ENCODE measurements at places on chromosomes 7 and 10.

DNA sequence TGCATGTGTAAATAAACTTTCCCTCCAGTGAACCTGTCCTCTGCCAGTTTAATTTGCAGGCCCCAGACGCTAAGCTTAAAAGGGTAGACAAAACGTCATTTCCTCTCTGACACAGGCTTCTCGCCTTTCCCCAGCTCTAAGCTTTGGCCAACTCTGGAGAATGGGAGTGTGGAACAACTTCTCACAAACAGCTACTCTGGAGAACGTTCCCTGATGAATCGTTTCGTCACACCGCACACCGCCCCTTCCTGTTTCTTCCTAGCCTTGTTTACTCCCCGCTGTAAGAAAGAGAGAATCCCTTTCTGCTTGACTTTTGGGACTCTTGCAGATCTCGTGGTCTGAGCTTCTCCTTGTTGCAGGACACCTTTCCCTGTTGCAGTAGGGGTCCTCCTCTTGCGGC is 564.2 kb downstream of the TCERG1L start:
- no peak for DNase-seq

DNA sequence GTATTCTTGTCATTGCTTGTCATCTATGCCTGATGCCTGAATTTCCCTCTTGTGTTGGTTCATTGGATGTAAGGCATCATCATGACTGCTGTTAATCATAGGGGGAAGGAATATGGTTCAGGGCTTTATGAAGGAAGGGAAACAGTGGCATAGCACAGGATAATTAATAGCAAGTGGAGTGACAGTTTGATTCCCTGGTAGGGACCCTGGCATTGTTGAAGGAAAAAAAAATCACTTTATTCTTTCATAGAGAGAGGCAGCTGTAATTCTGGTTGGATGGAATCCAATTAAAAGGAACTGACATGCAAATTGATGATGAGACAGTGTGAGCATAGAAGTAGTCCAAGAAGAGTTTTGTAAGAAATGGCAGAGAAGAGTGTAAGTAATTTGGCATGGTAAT is 121.4 kb downstream of the AUTS2 start:
- no peak for DNase-seq

GRCh38 chr10:89829887-89830269 is 128.5 kb downstream of the KIF20B start:
- no peak for DNase-seq

- peak; percentile 63 for DNase-seq
Observed at GRCh38 chr10:43939939-43940820, 291.5 kb upstream of the ZNF32 start.

- DNase-seq = no peak
Observed at GRCh38 chr7:127900732-127901685, 130.2 kb downstream of the LRRC4 start.

DNA sequence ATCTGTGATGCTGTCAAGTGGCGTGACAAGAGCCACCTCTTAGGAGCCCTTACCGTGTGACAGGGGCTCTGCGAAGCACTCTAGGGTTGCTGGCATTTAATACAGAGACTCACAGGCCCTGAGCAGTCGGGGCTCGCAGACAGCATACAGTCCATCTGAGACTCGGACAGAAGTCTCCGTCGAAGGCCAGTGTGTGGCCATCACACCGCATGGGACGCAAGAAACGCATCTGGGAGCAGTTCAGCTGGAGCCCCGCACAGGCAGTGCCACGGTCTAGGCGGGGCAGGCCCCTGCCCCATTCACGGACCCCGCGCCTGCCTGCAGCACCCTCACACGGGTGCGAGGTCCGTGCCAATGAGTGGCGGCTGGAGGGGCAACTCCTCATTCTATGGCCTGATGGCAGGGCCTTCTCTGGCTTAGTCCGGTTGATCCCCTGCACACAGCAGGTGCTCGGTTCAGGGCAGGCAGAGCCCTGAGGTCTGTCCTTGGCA is 33.6 kb downstream of the IQCE start:
- DNase-seq = no peak

GRCh38 chr7:127245607-127246006 is 7.1 kb downstream of the GRM8 start:
- no peak for DNase-seq

GRCh38 chr10:61284222-61284890 is 168.8 kb downstream of the TMEM26 start:
- no peak for DNase-seq

DNA sequence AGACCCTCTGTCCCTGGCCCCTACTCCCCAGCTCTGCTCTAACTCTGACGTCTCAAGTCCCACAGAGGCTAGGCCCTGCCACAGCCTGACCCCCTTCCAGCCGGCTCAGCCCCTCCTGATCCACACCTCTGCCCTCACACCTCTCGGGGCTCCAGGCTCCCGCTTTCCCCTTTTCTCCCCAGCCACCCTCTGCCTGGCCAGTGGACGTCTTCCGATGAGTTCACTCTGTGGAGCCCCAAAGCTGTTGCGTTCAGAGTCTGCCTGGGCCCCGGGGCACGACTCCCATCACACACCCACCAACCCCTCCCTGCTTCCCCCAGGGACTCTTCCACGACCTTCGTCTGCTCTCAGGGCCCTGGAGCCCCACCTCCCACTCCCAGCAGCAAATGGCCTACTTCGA is 18.4 kb upstream of the TBRG4 start:
- DNase-seq = no peak

- DNase-seq = no peak
Observed at GRCh38 chr7:3917436-3917835, 616.4 kb downstream of the SDK1 start.

GRCh38 chr10:104368381-104368780 is 14.7 kb downstream of the CFAP58 start:
- no peak for DNase-seq

DNA sequence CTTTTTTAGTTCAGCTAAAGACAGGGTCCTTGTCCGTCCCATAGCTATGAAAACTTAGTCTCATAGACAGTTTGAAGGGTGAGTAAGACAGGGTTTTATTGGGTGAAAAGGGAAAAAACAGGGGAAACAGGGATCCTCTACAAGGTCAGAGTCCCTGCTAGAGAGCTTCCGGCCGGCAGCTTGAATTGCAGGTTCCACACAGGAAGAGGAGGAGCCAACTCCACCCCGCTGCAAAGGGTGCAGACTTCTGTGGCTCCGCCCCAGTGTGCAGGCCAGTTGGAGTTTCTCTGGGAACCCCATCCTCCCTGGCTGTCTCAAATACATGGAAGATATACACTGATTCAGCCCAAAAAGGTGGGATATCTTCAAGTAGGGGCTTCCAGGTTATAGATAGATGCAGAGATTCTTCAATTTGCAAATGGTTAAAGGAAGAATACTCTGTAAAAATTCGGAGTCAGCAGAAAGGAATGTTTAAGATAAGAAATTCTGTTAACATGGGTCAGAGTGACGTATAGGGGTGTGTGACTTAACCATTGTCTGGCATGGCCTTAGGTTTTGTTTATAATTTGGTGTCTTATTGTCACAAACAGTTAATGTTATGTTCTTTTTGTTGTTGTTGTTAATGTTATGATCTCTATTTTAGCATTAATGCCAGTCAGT is 34.6 kb upstream of the HECW1 start:
- DNase-seq = peak; percentile 37

DNA sequence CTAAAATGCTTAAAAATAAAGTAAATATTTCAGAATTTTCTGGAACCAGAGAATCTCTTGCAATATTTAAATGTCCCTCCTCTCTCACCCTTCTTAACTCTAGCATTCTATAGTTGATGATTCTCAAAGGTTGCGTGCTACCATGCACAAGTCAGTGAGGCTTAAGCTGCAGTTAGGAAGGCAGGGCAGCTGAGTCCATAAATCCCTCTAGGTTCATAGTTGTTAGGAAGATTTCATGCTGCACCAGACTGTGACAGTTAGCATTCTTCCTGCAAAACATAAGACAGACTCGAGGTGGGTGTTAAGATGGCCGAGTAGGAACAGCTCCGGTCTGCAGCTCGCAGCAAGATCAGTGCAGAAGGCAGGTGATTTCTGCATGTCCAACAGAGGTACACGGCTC is 70.6 kb downstream of the MET start:
- no peak for DNase-seq

- no peak for DNase-seq
Observed at GRCh38 chr10:49167425-49168170, 20.6 kb downstream of the TMEM273 start.

DNA sequence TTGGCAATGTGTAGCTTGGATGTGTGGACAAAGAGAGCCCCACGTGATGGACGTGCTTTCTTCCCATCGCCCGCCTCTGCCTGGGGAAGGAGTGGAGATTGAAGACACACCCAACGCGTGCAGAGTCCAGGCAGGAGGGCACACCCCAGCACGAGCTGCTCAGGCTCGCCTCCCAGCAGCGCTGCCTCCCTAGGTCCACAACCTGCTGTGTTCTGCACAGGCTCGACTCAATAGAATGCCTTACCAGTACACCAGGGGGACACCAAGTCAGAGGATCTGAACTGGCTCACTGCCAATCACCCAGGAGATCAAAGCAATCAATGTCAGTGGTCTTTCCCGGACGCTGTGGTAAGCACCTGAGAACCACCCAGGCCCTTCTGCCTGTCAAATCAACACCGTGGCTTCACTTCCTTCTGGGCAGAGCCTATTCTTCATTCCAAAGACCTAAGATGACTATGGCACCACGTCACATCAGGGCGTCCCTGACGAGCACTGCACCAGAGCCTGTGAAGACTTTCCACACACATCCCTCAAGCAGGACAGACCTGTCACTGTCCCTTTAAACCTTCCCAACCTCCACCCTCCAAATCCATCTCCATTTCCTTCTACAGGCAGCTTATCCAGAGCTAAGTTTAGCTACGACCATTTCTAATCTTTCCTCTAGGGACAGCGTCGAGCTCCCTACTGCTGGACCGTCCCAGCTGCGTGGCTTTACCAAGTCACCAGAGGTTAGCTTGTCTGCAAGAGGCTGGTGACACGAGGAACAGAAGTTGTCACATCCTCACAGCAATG is 72.3 kb downstream of the AMZ1 start:
- DNase-seq = peak; percentile 66

GRCh38 chr10:131678171-131678570 is 222.6 kb upstream of the PPP2R2D start:
- DNase-seq = no peak

- no peak for DNase-seq
Observed at GRCh38 chr7:143248761-143249354, 14.4 kb upstream of the GSTK1 start.

- DNase-seq = no peak
Observed at GRCh38 chr7:150654692-150655091, 22.5 kb upstream of the GIMAP6 start.

- DNase-seq = no peak
Observed at GRCh38 chr7:151891753-151892152, 14.8 kb upstream of the PRKAG2 start.

DNA sequence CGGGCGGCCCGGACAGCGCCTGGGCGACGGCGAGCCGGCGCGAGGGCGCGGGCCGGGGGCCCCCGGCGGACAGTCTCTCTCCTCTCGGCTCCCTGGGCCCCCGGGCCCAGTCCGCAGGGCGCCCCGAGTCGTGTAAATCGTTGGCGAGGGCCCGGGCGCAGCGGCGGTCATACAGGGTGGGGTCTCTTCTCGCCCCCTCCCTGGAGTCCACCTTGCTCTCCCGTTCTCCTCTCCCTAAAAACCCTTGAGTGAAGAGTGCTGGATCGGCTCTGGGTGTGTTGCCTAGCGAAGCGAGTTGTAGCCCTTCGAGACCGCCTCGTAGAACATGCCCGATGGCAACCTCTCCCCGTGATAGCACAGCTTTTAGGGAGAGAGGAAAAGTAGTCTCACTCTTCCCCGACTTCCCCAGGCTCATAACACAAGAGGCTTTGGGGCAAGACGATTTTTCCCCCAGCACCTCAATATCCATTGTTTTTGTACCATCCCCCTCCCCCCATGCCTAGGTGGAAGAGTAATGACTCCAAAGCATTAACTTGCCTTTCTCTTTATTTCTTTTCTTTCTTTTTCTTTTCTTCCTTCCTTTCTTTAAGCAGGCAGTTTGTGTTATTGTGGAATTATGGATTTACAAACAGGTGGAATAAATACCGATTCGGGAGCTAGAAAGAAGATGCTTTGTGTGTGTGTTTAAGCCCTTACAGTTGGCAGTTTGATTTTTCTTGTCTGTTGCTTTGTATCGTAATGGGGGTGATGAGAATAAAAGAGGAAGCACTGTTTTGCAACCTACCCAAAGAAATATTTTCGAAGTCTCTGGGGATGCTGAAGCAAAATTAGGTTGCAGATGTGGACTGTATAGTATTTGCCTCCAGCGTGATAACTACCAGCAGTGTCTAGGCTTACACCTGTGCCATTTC is 822 bp downstream of the SHOC2 start:
- peak; percentile 44 for DNase-seq

GRCh38 chr10:113017376-113017775 is 67.3 kb downstream of the TCF7L2 start:
- DNase-seq = no peak

GRCh38 chr7:101708223-101708622 is 79.1 kb upstream of the MYL10 start:
- no peak for DNase-seq

- DNase-seq = peak; percentile 73
Observed at GRCh38 chr7:151315038-151315655, 26.5 kb upstream of the NUB1 start.

- DNase-seq = no peak
Observed at GRCh38 chr7:48441848-48442492, 270.7 kb downstream of the ABCA13 start.

DNA sequence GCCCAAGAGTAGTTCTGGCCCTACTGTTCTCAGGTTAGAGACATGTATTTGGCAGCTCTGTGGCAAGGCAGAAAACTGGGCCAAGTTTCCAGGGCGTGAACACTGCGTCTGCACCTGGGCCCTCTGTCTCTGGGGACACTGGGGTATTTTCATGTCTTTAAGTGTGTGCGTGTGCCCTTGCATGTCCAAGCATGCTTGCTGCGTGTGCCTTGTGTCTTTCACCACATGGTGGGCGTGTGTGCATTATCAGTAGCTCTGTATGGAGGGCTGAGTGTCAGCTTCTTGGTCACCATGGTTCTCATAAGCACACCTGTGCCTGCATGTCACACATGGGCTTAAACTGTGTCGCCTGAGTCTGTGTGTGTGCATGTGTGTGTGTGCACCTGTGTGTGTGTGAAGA is 69.3 kb downstream of the HIPK2 start:
- DNase-seq = no peak

GRCh38 chr7:42254217-42254616 is 17.2 kb upstream of the GLI3 start:
- no peak for DNase-seq

GRCh38 chr7:157585113-157585861 is 248.5 kb downstream of the DNAJB6 start:
- DNase-seq = no peak

DNA sequence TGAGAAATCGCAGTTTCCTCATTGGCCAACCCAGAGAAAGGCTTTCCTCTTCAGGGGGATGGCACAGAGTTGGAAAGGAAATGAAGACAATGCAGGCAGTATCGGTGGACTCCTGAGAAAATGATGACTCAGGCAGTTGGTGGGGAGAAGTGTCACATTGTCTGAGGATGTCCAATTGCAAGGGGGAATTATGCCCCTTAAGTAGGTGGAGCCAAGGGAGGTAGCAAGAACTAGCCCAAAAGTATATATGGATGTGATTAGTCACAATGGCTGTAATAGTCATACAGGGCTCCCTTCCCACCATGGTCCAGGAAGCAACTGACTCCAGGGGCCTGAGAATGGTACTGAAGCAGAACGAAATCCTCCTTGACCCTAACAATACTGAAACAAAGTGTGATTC is 58.3 kb upstream of the EGFR start:
- DNase-seq = no peak

- DNase-seq = no peak
Observed at GRCh38 chr7:131655447-131655846, 99.0 kb upstream of the PODXL start.

All from BE2C (cell line).